T-cell (primary cell): ENCODE measurements at places on chromosomes 3 and 15.

DNA sequence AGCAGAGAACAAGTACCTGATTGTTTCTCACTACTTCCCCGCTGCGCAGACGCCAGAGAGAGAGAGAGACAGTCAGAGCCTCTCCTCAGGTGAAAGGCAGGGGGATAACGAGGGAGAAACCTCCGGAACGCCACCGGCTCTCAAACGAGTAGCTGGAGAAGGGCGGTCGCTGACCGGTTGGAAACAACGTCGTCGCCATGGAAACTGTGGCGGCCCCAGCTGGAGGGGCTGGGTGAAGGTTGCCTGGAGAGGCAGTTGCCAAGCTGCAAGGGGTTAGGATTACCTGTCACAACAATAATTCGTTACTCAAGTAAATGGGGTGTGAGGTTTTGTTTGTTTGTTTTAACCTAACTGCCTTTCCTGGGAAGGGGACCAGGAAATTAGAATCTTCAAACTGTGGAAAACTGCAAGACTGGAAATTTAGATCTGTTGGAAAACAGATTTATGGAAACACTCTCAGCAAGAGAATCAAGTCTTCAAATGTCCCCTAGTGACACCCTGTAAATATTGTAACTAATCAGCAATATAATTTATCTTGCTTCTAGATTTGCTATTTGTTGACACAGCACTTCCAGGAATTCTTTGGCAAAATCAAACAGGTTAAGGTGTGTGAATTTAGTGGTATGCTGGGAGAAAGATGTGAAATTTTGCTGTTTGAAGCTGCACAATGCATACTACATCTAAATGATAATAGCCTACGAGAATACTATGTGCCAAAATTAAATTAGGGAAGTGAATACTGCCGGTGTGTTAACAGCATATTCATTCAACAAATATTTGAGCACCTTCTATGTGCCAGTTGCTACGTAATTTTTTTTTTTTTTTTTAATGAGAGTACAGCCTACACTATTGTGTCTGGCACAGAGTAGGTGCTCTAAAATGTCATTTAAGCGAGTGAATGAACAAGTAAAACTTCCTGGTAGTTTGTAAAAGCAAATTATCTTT, at the start of gene DNAH12:
Gene DNAH12, minus strand, starts transcription at position 164 of the 945 bp plus-strand sequence. CDS start 1,474 bp downstream, outside the sequence.
- no peaks in the 10 kb centered on the region for H3K36me3 ChIP-seq
- peaks cover 2% of the 10 kb centered on the region for H3K4me1 ChIP-seq
- no peak within 1 kb of the TSS for H3K4me3 ChIP-seq
- no peaks in the 10 kb centered on the region for H3K27me3 ChIP-seq
- no peak for DNase-seq

- DNase-seq: no peak
- no peaks in the 10 kb centered on the region for H3K4me1 ChIP-seq
- no peak overlapping the region for H3K27ac ChIP-seq
- no peaks in the 10 kb centered on the region for H3K27me3 ChIP-seq
- no peaks in the 10 kb centered on the region for H3K36me3 ChIP-seq
Observed at GRCh38 chr3:2274526-2274925, 175.9 kb downstream of the CNTN4 start.

- H3K36me3 ChIP-seq: no peaks in the 10 kb centered on the region
- no peaks in the 10 kb centered on the region for H3K27me3 ChIP-seq
- H3K4me3 ChIP-seq: no peak overlapping the region
- no peak for DNase-seq
Observed at GRCh38 chr3:46665763-46666452, 27.6 kb downstream of the ALS2CL start.

- no peak for DNase-seq
- H3K36me3 ChIP-seq: no peaks in the 10 kb centered on the region
- H3K4me3 ChIP-seq: no peak overlapping the region
- H3K27ac ChIP-seq: no peak overlapping the region
- peaks cover 13% of the 10 kb centered on the region for H3K27me3 ChIP-seq
Observed at GRCh38 chr3:53525765-53526703, 31.6 kb downstream of the CACNA1D start.

GRCh38 chr3:197256836-197257444, 41.5 kb downstream of the DLG1 start:
- H3K36me3 ChIP-seq: no peaks in the 10 kb centered on the region
- peaks cover 14% of the 10 kb centered on the region for H3K4me1 ChIP-seq
- no peak for DNase-seq
- no peak overlapping the region for H3K4me3 ChIP-seq

- H3K27me3 ChIP-seq: no peaks in the 10 kb centered on the region
- H3K27ac ChIP-seq: peak overlapping the region; percentile 93
- no peak for DNase-seq
- H3K36me3 ChIP-seq: no peaks in the 10 kb centered on the region
- peaks cover 72% of the 10 kb centered on the region for H3K4me1 ChIP-seq
Observed at GRCh38 chr15:41891946-41892345, 1.9 kb downstream of the SPTBN5 start.

DNA sequence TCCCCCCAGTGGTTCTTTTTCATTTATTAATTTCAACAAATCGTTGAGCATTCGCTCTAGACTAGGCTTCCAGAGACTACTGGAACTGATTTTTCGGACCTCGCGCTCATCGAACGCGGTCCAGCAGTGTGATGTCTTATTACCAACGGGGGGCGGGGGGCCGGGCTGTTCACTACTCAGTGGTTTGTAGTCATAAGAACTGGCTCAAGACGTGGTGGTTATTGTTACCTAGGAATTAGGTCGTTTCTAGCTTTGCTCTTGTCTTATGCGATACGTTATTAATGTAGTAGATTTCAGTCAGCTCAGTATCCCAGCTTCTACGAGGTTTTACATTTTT, 858 bp downstream of the RBM5 start:
- DNase-seq: no peak
- peaks cover 21% of the 10 kb centered on the region for H3K4me1 ChIP-seq
- peak overlapping the region; percentile 83 for H3K4me3 ChIP-seq
- H3K36me3 ChIP-seq: peaks cover 42% of the 10 kb centered on the region
- peak overlapping the region; percentile 83 for H3K27ac ChIP-seq

DNA sequence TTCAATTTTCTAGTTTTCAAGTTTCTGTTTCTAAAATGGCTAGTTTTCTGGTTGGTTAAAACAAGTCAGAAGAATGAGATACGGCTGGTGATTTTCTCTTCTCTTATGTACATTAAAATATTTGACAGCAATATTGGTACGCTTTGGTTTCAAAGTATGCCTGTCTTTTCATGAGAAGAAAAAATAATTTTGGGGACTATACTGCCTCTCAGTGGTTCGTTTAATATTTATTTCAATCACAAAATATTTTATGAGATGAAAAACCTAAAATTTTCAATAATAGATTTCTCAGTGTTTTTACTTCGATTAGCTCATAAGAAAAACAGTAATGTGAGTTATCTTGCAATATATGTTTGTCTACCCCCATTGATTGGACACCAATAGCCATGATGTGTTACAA, 72.8 kb upstream of the AADACL2 start:
- H3K27ac ChIP-seq: no peak overlapping the region
- H3K4me1 ChIP-seq: no peaks in the 10 kb centered on the region
- H3K27me3 ChIP-seq: no peaks in the 10 kb centered on the region
- DNase-seq: no peak
- H3K4me3 ChIP-seq: no peak overlapping the region

- DNase-seq: no peak
- H3K4me1 ChIP-seq: no peaks in the 10 kb centered on the region
- H3K27me3 ChIP-seq: no peaks in the 10 kb centered on the region
- no peaks in the 10 kb centered on the region for H3K36me3 ChIP-seq
- no peak overlapping the region for H3K4me3 ChIP-seq
- H3K27ac ChIP-seq: no peak overlapping the region
Observed at GRCh38 chr3:36698314-36698713, 66.0 kb downstream of the DCLK3 start.

- H3K4me3 ChIP-seq: no peak overlapping the region
- H3K27me3 ChIP-seq: no peaks in the 10 kb centered on the region
- no peak overlapping the region for H3K27ac ChIP-seq
Observed at GRCh38 chr3:123380261-123380660, 68.6 kb downstream of the ADCY5 start.

DNA sequence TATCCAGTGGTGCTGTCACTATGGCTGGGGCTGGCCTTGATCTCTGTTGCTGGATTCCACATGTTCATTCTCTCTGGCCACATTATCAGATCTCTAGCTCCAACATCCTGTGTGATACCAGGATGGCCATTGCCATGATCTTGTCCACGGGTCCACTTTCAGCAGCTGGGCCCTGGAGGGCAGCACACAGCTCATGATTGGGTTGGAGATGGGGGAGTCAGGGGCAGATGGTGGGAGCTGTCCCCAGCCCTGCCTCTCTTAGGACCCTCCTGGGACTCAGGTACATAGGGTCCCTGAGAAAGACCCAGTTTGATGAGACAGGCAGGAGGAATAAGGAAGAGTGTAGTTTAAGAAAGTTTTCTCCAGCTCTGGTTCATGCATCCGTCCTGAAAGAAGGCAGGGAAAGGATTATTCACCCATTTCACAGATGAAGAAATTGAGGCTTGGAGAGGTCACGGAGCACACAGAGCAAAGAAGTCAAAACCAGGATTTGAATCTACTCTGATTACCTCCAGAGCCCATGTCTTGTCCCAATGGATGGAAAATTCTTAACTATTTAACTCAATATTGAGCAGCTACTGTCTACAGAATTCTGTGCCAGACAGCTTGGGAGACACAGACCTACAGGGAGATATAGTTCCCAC, 100.5 kb downstream of the LINGO1 start:
- no peak for DNase-seq
- H3K36me3 ChIP-seq: no peaks in the 10 kb centered on the region
- no peaks in the 10 kb centered on the region for H3K4me1 ChIP-seq
- no peak overlapping the region for H3K27ac ChIP-seq
- H3K27me3 ChIP-seq: peaks cover 23% of the 10 kb centered on the region

DNA sequence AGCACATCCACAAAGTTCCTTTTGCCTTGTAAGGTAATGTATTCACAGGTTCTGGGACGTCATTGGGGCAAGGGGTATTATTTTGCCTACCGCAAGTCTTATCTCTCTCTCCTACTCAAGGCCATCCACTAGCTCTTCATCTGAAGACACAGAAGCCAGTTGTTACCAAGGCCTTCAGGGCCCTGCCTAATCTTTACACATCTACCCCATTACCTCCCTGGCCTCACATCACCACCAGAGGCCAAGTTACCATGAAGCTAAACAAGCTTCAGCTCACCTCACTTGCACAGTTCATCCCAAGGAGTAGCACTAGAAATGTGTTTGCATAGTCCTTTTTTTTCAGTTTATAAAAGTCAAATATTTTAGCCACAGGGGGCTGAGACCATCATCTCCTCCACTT, 34.1 kb downstream of the ATP8B4 start:
- no peak overlapping the region for H3K27ac ChIP-seq
- no peaks in the 10 kb centered on the region for H3K36me3 ChIP-seq
- DNase-seq: no peak
- H3K27me3 ChIP-seq: peaks cover 3% of the 10 kb centered on the region
- no peaks in the 10 kb centered on the region for H3K4me1 ChIP-seq

DNA sequence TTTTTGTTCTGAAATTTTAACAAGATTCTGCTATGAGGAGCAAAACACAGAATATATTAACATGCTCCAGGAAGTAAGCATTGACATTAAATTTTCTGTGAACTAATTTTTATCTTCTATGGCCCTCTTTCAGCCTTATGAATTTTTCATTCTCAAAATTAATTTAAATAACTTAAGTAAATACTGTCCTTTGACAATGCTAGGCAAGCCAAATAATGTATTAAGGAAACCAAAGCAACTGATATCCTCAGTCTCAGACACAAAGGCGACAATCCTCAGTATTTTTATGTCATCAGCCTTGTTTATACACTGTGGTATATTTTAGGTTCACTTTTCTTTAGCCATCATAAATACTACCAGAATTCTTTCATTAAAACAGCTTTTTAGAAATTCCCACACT, 159.8 kb downstream of the CGGBP1 start:
- no peaks in the 10 kb centered on the region for H3K27me3 ChIP-seq
- no peak overlapping the region for H3K27ac ChIP-seq
- H3K4me3 ChIP-seq: no peak overlapping the region
- no peak for DNase-seq

GRCh38 chr3:157166115-157166514, 6.2 kb upstream of the CCNL1 start:
- no peaks in the 10 kb centered on the region for H3K36me3 ChIP-seq
- H3K27ac ChIP-seq: no peak overlapping the region
- no peaks in the 10 kb centered on the region for H3K27me3 ChIP-seq
- H3K4me1 ChIP-seq: peaks cover 3% of the 10 kb centered on the region

DNA sequence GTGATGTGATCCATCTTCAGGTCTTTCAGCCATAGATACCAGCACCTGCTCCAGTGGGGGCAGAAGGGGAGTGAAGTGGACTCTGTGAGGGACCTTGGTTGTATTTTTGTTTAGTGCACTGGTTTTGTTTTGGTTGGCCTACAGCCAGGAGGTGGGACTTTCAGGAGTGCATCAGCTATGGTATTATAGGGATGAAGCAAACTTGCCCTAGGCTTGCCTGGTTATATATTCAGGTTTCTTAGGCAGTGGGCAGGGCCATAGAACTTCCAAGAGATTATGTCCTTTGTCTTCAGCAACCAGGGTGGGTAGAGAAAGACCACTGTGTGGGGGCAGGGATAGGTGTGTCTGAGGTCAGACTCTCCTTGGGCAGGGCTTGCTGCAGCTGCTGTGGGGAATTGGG, 337.3 kb upstream of the SGO1 start:
- H3K36me3 ChIP-seq: no peaks in the 10 kb centered on the region
- no peak for DNase-seq
- no peak overlapping the region for H3K4me3 ChIP-seq
- H3K27ac ChIP-seq: no peak overlapping the region
- no peaks in the 10 kb centered on the region for H3K4me1 ChIP-seq

DNA sequence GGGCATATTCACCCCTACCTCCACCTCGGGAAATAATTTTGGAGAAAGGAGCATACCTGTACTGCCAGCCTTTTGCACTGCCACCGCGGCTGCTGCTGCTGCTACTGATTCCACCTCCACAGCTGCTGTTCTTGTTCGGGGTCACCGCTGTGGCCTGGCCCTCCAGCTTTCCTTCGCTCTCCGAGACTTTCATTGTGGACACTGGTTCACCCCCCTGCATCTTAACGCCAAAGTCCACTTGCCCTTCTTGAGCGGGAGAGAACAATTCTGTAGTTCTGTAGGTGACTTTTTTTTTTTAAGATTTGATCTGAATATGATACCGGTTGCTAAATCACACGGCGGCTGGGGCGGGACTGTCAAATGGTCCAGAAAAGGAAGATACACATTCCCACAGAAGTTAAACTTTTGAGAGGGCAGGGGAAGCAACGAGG, 701 bp downstream of the OSBPL11 start:
- DNase-seq: no peak
- peak overlapping the region; percentile 74 for H3K27ac ChIP-seq
- H3K4me3 ChIP-seq: peak overlapping the region; percentile 74
- no peaks in the 10 kb centered on the region for H3K27me3 ChIP-seq
- H3K36me3 ChIP-seq: peaks cover 3% of the 10 kb centered on the region
- peaks cover 13% of the 10 kb centered on the region for H3K4me1 ChIP-seq

- no peak overlapping the region for H3K27ac ChIP-seq
- H3K4me3 ChIP-seq: no peak overlapping the region
- H3K27me3 ChIP-seq: no peaks in the 10 kb centered on the region
- no peaks in the 10 kb centered on the region for H3K4me1 ChIP-seq
Observed at GRCh38 chr3:88434001-88434400, 284.2 kb downstream of the C3orf38 start.

- H3K27ac ChIP-seq: no peak overlapping the region
- no peaks in the 10 kb centered on the region for H3K36me3 ChIP-seq
- peaks cover 32% of the 10 kb centered on the region for H3K27me3 ChIP-seq
- H3K4me3 ChIP-seq: peak overlapping the region; percentile 89
Observed at GRCh38 chr3:3798631-3799113, 559 bp upstream of the LRRN1 start.

- no peaks in the 10 kb centered on the region for H3K27me3 ChIP-seq
- H3K4me3 ChIP-seq: no peak overlapping the region
- no peak for DNase-seq
- H3K36me3 ChIP-seq: peaks cover 93% of the 10 kb centered on the region
Observed at GRCh38 chr3:139353920-139354556, 10.2 kb downstream of the MRPS22 start.
